ENCODE measurements at places on chromosomes 16 and 17.

DNA sequence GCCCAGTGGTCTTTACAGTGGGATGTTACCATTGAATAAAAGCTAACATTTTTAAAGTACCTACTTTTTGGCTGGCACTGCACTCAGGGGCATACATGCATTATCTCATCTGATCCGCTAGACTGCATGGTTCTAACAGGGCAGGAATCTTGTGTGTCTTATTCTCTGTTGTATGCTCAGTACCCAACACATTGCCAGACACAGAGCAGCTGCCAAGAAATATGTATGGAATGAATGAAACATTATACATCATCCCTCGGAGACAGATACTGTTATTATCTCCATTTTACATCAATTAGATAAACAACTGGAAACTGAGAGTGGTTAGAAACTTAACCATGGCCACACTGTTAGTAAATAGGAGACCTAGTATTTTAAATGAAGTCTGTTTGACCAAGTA, 74.1 kb upstream of the CDH11 start:
- DNase-seq = no peak

DNA sequence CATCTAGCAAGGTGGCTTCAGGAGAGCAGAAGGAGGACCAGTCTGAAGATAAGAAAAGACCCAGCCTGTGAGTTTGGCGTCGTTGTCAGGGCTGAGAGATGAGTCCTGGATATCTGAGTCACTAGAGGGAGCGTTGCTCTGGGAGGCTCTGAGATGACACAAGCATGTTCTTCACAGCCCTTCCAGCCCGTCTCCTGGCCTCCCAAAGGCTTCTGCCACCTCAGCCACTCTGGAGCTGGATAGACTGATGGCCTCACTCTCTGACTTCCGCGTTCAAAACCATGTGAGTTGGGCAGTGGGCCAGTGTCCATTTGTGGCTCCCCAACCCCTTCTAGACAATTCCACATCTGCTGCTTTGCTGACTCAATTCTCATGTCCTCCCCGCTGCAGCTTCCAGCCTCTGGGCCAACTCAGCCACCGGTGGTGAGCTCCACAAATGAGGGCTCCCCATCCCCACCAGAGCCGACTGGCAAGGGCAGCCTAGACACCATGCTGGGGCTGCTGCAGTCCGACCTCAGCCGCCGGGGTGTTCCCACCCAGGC, 2.3 kb downstream of the TGFB1I1 start:
- no peak for DNase-seq

DNA sequence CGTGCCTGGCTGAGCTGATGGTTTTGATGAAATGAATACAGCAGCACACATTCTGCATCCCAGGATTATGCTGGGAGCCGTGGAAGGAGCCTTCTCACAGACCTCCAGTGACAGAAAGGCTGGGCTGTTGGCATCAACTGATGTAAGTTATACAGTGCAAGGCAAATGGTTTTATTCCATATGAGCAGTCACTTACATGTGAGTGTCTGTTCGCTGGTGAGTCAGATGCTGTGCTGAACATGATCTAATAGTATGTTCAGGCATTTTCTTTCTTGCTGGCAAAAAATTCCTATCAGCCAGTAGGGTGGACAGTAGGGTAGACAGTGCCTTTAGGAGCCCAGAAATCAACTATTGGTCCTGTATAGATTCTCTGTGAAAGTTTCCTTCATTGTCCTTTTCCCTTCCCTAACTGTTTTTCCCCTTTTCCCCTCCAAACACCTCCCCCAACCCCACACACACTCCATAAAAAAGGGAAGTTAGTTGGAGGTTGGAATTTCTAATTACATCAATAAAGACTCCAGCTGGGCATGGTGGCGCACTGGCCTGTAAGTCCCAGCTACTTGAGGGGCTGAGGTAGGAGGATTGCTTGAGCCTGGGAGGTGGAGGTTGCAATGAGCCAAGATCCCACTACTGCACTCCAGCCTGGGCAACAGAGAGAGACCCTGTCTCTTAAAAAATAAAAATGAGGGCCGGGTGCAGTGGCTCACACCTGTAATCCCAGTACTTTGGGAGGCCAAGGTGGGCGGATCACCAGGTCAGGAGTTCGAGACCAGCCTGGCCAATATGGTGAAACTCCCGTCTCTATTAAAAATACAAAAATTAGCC, 36.2 kb downstream of the LDHD start:
- DNase-seq = no peak

DNA sequence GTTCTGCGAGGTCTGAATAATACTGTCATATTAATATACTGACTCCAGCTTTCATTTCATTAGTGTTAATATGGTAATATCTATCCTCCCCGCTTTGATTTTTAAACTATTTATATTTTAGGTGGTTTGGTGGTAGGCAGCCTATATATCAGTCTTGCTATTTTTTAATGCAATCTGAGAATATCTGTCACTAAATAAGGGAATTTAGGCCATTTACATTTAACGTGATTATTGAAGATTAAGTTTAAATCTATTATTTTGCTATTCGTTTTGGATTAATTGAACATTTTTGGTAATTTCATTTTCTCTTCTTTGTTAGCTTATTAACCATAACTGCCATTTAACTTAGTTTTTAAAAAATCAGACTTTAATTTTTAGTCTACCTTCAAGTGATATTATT, 247.7 kb upstream of the PMFBP1 start:
- DNase-seq = no peak

DNA sequence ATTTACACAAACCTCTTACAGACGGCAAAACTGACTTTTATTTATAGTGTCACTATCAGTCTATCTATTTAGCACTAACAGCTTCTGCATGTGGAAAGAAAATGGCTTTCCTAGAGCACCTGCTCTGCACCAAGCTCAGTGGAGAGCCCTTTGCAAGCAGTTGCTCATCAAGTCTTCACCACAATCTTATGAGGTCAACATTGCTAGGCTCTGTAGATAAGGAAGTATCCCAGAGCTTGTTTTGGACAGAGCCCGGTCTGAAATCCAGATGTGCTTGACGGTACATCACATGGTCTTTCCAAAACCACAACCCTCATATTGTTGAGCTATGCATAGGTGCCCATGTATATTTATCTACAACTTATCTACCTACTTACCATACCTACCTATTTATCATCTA, 572.7 kb upstream of the CDH5 start:
- no peak for DNase-seq

DNA sequence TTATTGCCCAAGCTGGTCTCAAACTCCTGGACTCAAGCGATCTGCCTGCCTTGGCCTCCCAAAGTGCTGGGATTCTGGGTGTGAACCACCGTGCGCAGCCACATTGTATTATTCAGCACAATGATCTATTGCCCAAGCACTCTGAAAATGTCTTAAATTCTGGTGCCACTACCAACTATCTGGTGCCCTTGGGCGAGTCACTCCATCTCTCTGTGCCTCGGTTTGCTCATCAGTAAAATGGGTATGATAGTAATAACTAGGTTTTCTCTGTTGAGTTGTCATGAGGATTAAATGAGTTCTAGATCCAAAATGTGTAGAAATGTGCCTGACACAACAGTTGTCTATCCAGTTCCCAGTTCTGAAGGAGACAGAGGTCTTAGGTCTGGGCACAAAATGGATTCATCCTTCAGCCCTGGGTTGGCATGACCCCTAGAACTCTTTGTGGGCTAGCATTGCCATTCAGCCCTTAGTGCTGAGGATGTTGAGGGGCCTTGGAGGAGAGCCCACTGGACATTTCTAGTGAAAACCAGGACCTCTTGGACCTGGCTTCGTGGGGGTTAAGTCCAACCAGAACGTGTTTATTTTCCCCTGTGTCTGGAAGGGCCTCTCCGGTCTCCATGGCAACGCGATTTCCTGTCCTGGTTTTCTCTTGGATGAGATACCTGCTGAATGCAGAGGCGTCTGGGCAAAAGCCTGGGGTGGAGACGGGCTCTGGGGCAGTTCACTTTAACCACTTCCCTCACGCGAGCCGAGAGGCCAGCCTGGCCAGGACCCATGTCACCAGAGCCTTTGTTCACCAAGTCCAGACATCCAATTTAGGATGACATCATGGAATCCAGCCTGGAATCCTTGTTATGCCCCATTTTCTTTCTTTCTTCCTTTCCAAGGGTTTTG, 43.7 kb upstream of the TNRC6A start:
- no peak for DNase-seq

- DNase-seq = no peak
These were observed 65.4 kb downstream of the RBFOX3 start for GRCh38 chr17:79545251-79546005.

- no peak for DNase-seq
These were observed at the start of gene HSPB9 for GRCh38 chr17:42122371-42123303. Gene HSPB9 (plus strand): TSS chr17:42122804. CDS start chr17:42122851, 47 bp downstream.

DNA sequence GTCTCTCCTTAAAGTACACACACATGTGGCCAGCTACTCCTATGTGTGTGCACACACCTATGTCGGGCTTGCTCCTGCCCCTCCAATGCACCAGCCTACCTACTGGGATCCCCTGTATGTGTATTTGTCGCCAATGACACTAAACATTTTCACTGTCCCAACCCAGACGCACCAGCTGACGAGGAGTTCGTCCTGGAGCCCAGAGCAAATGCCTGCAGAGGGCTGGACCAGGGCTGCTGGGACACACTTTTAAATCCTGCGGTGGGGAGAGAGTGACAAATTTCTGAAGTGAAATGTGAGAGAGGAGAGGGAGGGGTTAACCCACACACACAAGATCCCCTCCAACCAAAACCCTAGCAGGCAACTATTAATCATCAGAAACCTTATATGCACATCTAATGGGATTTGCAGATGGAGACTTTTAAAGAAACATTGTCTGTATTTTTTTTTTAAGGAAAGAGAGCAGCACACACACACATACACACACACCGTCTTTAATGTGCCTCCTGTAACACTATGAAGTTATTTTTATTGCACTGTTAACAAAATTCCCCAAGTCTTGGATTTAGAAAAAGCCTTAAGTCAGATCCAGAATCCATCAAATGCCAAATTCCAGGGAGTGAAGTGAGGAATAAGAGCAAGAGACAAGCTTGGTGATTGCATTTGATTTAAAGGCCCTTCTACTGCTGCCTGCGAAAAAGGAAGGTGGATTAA, at the start of gene MEOX1:
TSS of gene MEOX1 (minus strand) at position 224 of the 714 bp plus-strand sequence. CDS start 388 bp downstream, outside the sequence.
- no peak for DNase-seq

- no peak for DNase-seq
These were observed 25.7 kb downstream of the MAP3K3 start for GRCh38 chr17:63647936-63648335.

- DNase-seq = no peak
These were observed 68.8 kb downstream of the ABCA8 start for GRCh38 chr17:68886401-68886800.

GRCh38 chr17:47192554-47192953, 3.5 kb upstream of the CDC27 start:
- no peak for DNase-seq

DNA sequence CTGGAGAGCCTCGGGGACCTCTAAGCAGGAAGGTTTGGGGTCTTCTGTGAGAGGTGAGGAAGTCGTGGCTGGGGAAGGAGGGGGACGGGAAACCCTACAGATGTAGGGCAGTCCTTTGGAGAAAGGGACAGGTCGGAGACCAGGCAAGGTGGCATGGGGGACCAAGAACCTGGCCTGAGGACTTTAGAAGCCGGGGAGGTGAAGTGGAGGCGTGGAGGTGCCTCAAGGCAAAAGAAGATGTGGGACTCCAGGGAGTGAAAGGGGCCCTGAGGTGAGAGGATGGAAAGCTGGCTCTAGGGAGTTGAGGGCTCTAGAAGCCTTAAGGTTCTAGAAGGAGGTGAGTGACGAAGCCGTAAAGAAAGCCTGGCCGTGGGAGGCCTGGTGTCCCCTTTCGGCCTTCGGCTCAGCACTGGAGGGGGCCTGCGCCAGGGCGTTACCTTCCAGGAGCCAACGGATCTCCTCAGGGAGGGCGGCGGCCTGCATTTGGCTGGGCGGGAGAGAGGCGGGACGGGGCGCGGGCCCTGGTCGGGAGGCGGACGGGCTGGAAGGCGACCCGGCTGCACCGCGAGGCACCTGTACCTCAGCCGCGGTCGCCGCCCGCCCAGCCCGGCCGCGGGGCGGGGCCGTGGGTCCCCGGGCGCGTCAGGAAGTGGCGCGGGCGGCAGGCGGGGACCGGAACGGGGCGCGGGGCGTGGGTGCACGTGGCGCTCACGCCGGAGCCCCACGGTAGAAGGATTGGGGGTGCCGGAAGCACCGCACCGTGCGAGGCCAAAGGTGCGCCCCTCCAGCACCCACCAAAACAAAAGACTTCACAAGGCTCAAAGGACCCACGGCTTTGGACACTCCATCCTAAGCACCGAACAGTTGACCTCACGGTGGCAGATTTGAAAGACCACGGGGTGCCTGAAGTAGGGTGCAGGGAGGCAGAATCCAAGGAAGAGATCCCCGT, at the start of gene SKAP1:
TSS of gene SKAP1 (minus strand) at position 577 of the 949 bp plus-strand sequence.
- no peak for DNase-seq

GRCh38 chr17:82463925-82464566, 5.5 kb downstream of the NARF start:
- DNase-seq = no peak

- no peak for DNase-seq
These were observed 38.6 kb downstream of the ARHGAP27 start for GRCh38 chr17:45394091-45394490.

DNA sequence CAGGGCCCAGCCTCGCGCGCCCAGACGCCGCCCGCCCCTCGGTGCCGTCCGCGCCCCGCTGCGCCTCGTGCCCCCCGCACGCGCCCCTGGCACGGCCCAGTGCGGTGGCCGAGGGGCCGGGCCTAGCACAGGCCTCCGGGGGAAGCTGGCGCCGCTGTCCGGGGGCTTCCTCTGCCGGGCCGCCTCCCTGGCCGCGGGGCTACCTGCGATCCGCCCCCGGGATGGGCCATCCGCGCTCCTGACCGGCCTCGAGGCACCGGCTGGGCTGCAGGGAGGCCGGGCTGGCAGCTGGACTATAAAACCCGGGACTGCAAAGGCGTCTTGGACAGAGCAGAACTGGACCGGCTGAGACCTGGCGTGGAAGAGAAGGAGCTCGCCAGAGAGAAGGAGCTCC, 783 bp downstream of the BHLHA9 start:
- no peak for DNase-seq

- no peak for DNase-seq
These were observed 37.7 kb downstream of the RNF135 start for GRCh38 chr17:31008374-31009041.

- DNase-seq = no peak
These were observed 94.2 kb upstream of the PLCG2 start for GRCh38 chr16:81684901-81685300.

GRCh38 chr17:82613283-82614094, 34.8 kb downstream of the WDR45B start:
- no peak for DNase-seq

GRCh38 chr17:80138856-80139426, 8.0 kb downstream of the EIF4A3 start:
- no peak for DNase-seq

- no peak for DNase-seq
These were observed 42.8 kb downstream of the PRAC1 start for GRCh38 chr17:48679385-48680096.

- DNase-seq = no peak
These were observed 11.8 kb upstream of the SULT1A1 start for GRCh38 chr16:28621481-28622155.

- DNase-seq = no peak
These were observed 40.2 kb upstream of the PITPNM3 start for GRCh38 chr17:6596511-6596910.
